ENCODE measurements at places on chromosomes 2 and 18.

DNA sequence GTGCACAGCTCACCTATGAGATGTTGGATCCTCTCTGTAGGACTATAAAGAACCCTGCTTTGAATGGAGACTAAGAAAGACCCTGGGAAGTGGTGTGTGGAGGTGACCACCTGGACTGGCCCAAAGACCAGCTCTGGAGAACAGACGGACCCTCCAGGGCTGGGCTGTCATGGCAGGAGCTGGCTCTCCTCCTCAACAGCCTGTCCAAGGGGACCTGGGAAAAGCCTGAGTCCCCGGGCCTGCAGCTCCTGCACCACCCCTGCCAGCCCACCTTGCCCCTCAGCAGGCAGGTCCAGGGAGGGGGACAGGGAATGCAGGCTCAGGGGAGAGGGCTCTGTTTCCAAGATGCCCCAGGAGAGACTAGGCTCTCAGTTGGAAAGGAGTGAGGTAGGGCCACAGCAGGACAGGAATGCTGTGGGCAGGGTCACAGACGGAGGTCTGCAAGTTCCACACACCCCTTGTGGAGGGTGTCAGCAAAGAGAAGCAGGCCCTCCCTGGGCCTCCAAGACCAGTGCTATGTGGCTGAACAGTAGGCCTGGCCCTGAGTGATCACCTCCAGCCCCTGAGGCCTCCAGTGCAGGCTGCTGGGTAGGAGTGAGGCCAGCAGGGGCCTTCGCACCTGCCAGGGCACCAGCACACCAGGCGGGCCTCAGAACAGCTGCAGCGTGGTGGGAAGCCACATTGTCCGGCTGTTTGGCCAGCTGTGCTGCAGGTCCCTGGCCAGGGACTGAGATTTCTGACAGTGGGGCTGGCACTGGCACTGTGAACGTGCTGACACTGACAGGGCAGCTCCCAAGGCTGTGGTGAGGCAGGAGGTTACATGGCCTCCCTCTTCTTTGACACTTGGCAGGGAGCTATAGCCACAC lies 86.4 kb upstream of the OTOS start:
- no peak for DNase-seq

DNA sequence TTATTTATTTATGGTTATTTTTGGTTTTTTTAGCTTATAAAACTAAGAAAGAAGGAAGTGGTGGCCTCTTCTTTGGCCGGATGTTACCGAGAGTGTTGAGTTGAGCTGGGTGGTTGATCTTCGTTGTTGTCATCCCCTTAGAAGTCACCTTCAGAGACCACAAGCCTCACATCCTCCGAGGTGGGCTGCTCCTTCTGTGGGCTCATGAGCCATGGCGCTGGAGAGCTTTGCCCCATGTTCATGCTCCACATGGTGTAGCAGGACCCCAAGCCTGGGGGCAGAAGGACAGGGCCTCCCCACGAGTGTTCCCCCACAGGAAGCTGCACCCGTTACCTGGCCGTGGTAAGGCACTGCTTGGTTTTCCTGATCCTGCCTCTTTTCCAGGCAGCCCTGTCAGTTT lies 23.4 kb downstream of the SNTG2 start:
- no peak for DNase-seq

DNA sequence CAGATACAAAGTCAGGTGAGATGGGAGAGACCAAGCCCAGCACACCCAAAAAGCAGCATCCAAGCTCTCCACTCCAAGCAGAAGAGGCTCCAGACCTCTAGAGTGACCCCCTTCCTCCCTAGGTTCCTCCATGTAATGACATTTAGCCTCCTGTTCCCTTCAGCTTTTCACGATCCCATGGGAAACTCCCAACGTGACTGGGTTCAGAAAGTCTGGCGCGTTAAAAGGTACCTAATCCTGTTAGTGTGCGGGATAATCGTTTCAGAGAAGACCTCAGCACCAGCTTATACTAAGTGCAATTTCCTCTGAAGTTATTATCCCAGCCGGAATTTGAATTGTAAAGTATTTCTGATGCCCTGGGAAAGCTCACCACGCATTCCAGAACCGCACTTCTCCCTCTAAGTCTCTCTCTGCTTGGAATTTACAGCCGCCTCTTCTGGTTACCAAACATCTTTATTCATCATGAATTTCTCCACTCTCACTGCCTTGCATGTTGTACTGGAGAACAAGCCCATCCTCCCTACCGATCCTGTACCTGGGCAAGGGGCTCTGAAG lies 46.9 kb downstream of the CCBE1 start:
- no peak for DNase-seq

DNA sequence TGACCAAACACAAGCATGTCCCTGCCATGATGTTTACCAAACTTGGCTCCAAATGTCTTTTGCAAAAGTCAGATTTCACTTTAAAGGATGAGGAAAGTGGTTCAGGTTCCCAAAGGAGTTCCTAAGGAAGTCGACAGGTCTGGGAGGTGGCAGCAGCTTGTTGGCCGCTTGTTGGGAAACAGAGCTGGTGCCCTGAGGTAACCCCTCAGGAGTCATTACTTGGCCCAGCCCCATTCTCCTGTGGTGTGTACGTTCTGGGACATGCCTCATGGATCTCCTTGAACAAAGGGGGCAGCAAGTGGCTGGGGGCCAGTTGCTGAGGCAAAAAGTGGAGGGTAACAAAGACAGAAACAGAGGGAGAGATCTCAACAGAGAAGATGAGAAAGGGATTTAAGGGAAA lies 10.9 kb downstream of the TMBIM1 start:
- DNase-seq: no peak

DNA sequence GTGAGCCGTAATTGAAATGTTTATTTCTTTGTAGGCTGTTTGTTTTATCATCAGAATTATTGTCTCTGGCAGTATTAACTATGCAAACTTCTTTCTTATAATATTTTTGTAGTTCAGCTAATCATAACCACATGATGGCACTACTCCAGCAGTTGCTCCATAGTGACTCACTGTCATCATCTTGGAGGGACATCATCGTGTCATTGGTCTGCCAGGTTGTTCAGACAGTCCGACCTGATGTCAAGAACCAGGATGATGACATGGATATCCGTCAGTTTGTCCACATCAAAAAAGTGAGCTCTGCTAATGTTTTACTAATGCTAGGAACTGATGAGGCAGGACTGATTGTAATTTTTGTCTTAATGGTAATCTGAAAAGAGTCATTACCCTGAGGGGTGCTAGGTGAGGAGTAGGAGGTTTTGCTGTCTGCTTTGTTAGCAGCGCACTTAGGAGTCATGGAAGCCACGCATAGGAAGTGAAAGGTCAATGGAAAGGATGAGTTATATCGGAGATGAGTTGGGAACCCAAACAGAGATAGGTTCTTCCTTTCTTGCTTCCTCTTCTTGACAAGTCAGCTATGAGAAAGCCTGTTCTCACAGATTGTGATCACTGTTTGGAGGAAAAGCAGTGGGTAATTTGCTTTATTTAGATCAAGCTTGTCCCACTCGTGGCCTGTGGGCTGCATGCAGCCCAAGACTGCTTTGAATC lies 49.2 kb downstream of the PIKFYVE start:
- no peak for DNase-seq

- no peak for DNase-seq
These were observed 127.0 kb upstream of the CCDC195 start for GRCh38 chr2:224843141-224843540.

GRCh38 chr2:168939918-168940317 lies 38.8 kb downstream of the G6PC2 start:
- no peak for DNase-seq

DNA sequence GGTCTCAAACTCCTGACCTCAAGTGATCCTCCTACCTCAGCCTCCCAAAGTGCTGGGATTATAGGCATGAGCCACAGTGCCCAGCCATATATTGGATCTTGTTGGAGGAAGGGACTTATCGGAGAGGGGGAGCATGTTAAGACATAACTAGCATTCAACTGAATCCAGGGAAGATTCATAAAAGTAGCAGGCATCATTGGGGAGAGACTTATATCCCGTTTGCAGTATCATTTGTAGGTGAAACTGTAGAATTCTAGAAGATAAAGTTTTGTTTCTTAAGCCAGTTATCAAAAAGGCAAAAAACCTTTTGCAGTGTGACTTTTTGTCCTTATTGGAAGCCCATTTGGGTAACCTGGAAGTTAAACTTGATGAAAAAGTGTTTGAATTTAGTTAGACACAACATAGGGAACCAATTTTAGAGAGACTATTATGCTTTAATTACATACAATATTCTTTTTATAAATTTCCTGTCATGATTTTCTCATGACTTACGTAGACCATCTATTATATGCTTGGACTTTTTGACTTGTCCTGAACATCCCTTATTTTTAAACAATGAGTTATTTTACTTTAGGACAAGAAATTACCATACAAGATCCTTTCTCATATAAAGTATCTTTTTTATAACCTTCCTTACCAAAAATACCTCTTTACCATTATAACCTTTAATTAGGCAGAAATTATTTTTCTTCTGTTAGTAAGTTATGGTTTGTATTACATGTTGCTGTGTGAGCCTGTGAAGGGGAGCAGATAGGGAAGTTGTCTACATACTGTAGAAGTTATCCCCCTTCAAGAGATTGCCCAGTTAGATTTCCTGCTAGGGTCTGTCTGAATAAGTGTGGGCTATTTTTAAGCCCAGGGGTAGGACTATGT lies 20.3 kb downstream of the RAB3GAP1 start:
- no peak for DNase-seq

Measured in stimulated activated CD4-positive, alpha-beta T cell treated with anti-CD3 and anti-CD28 coated beads, TNF-alpha, amount 100 ng/mL, for 1 hour (primary cell).